ENCODE measurements at places on chromosomes 4 and X.

DNA sequence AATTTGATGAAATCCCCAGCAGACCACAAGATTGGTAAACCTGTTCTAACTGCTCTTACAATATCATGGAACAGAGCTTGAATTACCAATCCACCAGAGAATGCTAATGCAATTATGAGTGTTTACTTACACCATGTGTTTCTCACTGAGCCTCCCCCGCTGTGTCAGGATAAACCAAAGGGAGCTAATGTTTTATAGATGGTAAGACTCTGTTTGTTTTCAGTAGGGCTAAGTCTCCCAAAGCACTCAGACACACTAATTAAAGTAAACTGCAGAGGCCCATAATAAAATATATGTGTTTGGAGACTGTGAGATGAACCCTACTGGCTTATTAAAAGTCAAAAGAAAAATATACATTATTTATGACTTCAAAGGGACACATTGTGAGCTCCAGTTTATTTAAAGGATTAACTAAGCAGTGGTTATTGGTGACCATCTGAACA lies 261.7 kb upstream of the FAM241A start:
- peak; percentile 12 for DNase-seq

DNA sequence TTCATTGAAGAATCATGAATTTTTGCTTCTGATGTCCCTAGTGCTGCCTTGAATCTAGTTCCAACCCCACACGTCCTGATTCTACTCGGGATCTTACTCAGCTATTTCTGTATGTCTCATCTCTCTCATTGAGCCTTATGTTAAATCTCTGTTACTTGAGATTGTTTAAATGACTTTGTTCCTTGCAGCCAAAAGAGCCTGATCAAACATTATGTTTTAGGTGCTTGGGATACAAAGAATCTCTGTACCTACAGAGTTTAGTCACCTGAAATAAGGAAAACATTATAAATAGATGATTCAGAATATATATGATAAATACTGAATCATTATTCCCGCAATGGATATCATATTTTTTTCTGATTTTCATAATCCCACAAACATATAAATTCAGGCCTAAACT lies 13.7 kb upstream of the ANKRD50 start:
- no peak for DNase-seq

DNA sequence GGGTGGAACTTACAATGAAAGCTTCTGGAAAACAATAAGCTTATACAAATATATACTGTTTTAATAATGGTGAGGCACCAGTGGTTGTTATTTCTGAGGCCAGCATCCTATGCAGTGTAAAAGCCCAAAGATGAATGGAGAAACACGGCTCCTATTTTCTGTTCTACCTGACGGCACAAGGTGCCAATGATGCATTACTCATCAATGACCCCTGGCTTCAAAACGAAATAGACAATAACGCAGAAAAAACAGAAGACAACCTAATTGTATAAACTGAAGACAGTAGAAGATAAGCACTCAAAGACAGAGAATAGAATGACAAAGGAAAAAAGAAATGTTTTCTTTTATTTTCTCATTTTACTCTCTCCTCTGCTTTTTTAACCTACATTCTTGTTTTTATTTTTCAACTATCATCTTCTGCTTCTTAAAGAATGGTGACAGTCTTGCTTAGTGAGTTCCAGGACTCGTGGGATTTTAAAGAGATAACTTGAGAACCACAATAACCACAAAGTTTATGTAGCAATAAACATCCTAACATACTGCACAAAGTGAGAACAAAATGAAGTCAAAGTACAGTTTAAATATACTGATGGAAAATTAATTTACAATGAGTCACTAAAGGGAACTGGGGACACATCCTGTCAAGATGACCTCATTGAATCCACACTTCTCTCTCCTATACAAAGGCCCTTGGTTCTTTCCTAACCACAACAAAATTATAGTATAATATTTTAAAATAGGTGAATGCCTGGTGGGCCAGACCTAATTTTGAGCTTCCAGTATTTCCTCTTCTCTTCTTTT lies 169.8 kb downstream of the BTC start:
- DNase-seq, result peak; percentile 64

DNA sequence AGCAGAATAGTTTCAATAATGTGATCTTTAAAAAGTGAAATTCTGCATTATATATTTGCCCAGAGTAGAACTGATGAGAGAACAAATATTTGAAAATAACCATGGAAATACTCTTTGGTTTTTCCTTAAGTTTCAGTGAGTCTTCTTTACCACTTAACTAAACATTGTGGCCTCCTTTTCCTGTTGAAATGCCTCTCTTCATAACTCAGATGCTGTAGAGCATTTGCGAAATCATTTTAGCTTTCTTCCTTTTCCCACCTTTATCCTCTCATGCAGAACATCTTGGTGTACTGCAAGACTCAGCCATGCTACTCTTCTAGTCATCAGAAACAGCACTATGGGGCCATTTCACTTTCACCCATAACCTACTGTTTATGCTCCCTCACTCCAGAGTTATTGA lies 48.2 kb downstream of the CASK start:
- DNase-seq, result no peak

DNA sequence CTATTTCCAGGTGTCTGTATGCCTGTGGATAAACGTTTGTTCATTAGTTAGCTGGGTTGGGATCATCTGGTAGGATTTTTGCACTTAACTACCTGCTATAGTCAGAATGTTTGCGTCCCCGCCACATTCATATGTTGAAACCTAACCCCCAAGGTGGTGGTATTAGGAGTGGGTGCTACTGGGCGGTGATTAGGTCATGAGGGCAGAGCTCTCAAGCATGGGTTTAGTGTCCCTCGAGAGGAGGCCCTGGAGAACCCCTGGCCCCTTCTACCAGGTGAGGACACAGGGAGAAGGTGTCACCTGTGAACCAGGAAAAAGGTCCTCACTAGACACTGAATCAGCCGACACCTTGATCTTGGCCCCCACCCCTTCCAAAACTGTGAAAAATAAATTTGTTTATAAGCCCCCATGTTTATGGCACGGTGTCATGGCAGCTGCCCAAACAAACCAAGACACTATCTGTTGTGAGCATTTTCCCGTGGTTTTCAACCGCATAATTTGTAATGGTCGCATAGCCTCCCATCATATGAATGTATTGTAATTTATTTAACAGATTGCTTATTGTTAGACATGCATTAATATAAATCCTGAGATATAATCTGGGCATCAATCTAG lies 92.7 kb upstream of the TRIM2 start:
- DNase-seq, result no peak

DNA sequence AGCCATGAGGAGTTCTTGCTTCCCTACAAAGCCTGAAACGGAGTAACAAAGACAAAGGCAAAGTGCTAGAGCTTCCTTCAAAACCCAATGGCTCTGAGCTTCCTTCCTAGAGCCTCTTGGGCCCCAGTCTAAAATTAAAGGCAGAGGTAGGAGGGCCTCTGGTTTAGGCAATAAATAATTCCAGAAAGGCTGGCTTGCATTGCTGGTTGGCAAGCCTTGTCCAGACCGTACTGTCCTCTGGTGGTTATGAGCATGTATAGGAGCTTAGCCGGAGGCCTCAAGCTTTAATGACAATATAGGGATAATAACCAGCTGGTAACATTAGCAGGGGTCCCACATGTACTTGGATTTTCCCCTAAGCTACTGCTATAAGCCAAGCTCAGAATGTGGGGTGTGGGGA lies 237.3 kb downstream of the AR start:
- no peak for DNase-seq

DNA sequence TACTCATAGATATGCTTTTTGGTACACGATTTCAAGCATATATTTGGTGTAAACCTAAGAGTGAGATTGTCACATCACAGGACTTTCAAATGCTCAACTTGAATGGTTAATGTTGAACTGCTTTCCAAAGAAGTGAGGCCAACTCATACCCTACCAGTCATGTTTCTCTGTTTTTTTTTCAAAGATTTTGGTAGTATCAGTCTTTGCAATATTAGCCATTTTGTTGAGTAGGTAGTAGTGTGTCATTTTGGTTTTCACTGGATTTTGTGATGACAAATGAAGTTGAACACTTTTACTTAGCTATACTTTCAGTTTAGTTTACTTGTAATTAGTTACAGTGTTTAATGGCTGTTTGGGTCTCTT lies 12.5 kb upstream of the HS3ST1 start:
- DNase-seq, result no peak

DNA sequence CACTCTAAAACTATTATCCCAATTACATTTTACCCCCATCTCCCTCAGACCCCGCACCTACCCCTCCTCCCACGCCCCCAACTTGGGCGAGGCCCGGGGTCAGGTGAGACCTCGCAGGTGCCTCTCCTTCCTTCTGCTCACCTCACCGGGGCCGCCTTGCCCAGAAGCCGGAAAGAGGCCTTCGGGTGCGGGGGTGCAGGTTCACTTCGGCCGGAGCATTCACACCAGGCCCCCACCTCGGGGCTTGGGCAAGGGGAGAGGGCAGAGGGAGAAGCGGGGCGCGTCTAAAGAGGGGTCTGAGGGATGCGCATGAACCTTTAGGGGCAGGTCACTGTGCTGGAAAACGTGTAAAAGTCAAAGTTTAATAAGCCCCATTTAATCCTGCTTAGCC lies 427 bp downstream of the ZNF182 start:
- no peak for DNase-seq

DNA sequence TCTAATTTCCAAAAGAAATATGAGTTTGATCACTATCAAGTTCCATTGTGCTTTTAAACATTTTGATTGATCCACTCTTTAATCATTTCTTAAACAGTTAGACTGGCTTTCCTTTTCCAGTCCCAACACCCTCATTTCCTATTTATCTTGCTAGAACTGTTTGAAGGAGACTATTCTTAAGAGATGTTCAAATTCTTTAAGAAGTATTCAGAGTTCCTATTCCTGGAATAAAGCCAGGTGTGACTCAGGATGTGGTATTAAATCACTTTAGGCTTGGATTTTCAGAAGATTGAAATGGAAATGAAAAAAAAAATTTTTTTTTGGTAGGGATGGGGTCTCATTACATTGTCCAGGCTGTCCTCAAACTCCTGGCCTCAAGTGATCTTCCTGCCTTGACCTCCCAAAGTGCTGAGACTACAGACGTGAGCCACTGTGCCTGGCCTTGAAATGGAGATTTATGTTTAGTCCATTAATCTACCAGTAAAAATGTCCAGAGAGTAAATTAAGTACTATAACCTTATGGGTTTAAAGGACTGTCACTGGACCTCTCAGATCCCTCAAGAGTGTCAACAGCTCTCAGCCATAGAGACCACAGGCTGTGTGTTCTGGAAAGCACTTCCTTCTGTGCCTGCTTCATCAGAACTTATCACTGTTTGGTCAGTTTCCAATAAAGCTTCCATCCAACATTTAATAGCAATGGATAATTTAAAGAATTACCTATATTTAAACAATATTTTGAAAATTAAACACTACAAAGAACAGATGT lies 90.7 kb downstream of the CDS1 start:
- DNase-seq, result peak; percentile 83

DNA sequence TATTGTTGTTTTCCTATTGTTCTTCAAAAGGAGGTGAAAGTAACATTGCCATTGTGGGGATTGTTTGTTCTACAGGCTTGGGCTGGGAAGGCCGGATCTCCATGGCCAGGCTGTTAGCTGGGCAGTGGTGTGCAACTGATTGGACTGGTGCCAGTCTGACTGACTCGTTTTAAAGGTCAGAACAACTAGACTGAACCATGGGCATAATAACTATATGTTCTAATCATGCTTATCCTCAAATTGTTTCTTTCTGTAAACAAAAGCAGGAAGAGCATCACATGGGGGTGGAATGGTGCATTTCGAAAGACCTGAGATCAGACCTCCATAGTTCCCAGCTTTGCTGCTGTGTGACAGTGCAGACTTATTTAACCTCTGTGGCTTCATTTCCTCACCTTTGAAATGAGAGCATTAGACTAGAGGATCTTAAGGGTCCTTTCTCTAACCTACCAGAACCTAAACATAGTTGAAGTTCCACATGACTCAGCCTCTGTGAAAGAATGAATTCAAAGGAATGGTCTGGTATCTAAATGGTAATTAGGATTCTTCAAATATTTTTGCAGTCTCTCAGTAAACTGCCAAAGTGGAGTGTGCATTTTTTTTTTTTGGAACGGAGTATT lies 66.7 kb upstream of the PGRMC2 start:
- peak; percentile 91 for DNase-seq

DNA sequence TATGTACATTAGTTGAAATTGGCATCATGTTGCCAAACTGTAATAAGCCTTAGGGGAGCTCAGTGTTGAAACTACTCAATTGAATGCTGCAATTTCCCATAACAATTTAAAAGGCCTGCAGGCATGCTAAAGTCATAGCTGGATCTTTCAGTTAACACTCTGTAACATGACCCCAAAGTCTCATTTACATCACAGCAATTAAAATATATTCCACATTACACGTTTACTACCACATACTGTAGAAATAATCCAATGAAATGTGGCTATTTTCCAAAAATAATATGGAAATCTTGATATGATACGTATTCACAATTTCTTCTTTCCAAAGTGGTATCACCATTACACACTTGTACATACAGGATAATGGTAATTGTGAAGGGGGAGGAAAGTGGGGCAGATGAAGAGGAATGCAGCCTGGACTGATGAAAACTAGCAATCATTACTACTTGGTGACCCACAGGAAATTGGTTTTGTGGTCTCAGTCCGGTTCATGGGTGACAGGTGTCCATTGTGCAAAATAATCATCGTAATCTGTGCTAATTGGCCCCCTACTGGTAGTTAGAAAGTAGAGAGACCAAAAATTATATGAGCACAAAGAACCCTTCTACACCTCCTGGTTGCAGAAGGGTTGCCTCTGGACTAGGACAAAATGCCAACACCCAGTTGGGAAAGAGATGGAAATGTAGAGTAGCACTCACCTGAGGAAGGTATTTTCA lies 63.7 kb downstream of the TENM3 start:
- peak; percentile 45 for DNase-seq

DNA sequence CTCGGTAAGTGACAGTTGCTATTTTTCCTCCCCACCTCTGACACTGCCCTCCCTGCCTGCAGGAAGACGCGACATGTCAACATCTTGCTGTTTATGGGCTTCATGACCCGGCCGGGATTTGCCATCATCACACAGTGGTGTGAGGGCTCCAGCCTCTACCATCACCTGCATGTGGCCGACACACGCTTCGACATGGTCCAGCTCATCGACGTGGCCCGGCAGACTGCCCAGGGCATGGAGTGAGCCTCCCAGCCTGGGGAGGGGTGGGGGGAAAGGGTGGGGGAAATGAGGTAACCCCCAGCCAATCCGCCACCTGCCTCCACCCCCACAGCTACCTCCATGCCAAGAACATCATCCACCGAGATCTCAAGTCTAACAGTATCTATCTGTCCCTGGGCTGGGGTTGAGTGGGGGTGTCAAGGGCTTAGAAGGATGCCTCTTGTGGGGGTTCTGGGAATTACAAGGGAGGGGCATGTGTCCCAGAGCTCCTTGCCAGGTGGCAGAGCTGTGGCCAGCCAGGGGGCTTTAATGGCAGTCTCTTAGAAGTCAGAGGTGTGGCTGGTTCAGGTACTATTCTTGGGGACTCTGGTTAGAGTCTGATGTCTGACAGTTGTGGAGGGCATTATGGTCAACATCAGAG lies 7.8 kb downstream of the ARAF start:
- no peak for DNase-seq

DNA sequence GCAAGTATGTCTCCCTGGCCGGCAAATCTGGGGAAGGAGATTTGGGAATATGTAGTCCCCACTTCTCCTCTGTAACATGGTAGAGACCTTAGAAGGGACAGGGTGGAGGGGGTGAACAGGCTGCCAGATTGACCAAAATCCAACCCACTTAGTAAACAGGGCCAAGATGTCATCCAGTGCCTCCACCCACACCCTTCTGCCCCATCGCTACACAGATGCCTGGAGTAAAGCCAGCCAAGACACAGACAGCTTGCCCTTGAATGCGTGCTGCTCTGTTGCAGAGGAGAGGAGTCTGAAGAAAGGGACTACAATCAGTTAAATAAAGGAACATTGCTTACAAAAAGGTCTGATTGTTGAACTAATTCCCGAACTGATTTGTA lies 160.1 kb upstream of the LDB2 start:
- DNase-seq, result no peak

GRCh38 chr4:79232540-79232939 lies 93.3 kb downstream of the NAA11 start:
- DNase-seq, result peak; percentile 42

Measured in fibroblast of skin of left quadriceps (primary cell).